ENCODE measurements at places on chromosomes 13 and 19.

GRCh38 chr13:100106705-100107104 is 17.8 kb downstream of the PCCA start:
- no peak for DNase-seq

DNA sequence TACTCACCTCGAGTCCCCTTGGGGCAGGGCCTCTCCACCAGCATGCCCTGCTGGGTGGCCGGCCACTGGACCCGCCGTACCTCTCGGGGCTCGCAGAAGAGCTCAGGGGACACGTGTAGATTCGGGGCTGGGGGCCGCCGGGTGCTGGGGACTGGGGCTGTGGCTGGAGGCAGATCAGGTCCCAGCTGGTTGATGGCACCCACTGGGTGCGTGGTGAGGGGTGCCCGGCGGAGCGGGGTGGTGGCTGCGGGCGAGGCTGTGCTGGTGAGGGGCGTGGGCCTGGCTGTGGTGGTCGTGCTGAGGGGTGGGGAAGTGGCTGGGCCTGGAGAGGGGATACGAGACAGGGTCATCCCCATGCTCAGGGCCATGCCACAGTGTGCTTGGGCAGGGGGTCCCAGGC is 24.9 kb upstream of the ASF1B start:
- DNase-seq: no peak

DNA sequence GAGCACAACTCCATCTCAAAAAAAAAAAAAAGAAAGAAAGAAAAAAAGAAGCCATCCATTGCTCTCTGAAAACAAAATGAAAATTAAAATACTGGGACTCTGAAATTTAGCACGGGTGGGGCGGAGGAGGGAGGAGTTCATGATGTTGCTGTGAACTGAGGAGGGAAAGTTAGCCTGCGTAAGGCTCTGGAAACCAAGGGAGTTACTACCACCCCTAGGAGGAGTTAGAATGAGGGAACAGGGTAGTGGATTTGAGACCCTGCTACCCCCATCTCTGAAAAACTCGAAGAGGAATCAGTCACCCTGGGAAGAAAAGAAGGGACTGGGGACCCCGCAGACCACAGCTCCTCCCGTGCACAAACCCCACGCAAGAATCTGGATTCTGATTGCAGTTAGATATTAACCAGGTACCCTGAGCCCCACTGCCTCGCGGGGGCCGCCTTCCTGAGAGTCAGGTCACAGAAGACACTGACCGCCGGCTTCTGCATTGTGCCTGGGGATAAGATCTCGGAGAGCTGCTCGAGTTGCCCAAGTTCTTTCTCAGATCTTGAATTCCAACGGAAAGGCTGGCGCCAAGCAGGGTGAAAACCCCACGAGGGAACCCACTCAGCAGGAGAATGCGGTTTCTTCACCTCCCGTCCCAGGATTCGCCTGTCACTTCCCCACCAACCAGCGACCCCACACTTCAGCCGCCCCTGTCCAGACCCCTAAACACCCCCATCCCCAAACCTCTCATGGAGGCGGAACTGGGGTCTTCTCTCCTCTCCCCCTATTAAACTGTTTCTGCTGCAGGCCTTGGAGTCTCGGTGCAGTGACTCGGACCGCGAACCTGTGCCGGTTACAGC is 870 bp downstream of the ZNF442 start:
- peak; percentile 7 for DNase-seq

DNA sequence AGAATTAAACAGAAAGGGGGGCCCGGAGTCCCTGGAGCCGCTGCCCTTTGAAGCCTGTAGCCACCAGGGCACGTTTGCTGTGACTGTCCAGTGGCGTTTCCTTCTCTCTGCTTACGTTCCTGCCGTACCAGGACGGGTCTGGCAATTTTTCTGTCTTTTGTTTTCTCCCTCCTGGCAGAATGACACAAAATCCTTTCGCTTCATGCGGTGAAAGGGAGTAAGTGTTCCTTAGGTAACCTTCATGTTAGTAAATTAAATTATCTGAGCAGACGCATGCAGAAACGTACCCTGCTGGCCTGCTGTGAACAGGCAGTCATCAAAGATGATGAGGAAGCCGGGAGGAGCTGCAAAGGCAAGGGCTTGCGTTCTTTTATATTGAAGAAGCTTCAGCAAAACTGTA is 299.3 kb upstream of the ARGLU1 start:
- peak; percentile 15 for DNase-seq

GRCh38 chr13:34816245-34816884 is 125.7 kb upstream of the NBEA start:
- DNase-seq: peak; percentile 24

DNA sequence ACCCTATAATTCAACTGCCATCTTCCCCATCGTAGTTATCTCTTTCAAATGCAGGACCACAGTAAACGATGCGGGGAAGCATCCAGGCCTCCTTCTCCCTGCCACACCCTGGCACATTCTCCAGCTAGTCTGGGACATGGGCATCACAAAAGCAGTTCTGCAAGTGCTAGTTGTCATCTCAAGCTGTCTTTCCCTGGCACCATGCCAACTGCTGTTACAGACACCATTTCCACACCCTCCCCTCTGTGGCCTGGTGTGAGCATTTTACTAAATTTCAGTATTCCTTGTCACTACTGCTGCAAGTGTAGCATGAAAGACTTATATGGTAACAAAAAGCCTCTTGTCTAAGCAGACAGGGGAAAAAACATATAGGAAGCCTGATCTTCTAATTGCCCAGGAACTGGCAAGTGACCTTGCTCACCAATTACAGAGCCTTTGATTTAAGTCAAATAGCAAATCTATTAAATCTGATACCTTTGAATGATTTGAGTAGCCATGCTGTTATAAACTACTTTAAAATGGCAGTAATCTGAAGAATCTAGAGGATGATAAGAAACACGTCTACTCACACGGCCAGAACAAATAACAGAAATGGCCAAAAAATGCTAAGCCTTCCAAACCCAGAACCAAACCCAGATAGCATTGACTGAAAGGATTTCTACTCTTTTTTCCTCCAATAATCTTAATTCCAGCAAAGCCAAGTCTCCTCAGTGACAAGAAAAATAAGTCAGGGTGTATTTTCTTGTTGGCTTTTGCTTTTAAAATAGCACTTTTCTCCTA is 179.0 kb downstream of the NUFIP1 start:
- DNase-seq: peak; percentile 3

DNA sequence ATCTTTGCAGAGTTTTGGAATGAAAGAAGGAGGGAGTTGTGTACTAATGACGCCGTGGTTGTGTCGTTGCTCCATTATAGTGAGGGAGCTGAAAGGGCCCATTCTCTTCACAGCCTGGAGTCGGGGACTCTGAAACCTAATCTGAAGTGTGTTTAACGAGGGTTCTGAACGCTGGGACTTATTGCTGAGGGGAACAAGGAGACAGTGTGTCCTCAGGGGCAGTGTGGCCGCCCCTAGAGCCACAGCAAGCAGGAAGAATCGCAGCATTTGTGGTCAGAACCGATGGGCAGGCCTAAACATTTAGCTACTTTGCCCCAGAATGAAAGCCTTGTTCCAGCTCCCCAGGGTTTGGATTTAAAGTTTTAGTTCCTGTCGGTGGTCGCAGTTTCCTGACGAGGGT is 156.4 kb upstream of the RNF113B start:
- DNase-seq: peak; percentile 26

GRCh38 chr19:6803036-6803404 is 30.5 kb downstream of the VAV1 start:
- peak; percentile 3 for DNase-seq

GRCh38 chr19:11401808-11402543 is 17.1 kb downstream of the RGL3 start:
- DNase-seq: no peak

All from pons (tissue), 1 donor.